ENCODE measurements at places on chromosomes 5 and 9.

DNA sequence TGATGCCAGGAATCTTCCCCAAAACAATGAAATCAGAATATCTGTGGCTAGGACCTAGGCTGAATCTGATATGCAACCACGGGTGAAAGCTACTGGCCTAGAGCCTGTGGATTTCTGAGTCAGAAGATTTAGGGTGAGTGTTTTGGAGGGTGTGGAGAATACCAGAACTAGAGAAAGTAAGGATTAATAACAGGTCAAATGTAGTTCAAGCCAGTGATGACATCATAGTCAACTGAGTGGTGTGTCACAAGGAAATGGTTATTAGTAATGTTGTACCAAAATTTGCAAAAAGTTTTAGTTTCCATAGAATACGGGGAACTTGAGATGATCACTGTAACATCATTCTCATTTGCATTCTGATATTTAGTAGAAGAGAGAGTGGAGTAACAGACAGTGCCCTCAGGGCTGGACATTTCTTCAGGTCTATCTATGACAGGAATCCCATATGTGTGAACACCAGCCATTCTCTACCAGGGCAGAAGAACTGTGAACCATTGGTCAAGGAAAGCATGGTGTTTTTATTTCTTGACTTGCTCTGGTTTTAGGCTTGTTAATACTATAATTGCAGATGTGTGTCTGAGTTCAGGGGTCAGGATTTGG is 3.7 kb downstream of the GALNT12 start:
- no peak overlapping the region for H3K4me3 ChIP-seq
- H3K27me3 ChIP-seq, result peaks cover 51% of the 10 kb centered on the region
- no peak overlapping the region for H3K27ac ChIP-seq
- DNase-seq, result no peak
- no peaks in the 10 kb centered on the region for H3K4me1 ChIP-seq

GRCh38 chr5:74266132-74266531 is 374.4 kb downstream of the ENC1 start:
- H3K4me1 ChIP-seq, result no peaks in the 10 kb centered on the region
- DNase-seq, result no peak
- H3K27ac ChIP-seq, result no peak overlapping the region
- H3K4me3 ChIP-seq, result no peak overlapping the region

GRCh38 chr5:130067364-130067763 is 163.1 kb downstream of the CHSY3 start:
- no peaks in the 10 kb centered on the region for H3K4me1 ChIP-seq
- no peak for DNase-seq
- H3K4me3 ChIP-seq, result no peak overlapping the region
- H3K27ac ChIP-seq, result no peak overlapping the region

DNA sequence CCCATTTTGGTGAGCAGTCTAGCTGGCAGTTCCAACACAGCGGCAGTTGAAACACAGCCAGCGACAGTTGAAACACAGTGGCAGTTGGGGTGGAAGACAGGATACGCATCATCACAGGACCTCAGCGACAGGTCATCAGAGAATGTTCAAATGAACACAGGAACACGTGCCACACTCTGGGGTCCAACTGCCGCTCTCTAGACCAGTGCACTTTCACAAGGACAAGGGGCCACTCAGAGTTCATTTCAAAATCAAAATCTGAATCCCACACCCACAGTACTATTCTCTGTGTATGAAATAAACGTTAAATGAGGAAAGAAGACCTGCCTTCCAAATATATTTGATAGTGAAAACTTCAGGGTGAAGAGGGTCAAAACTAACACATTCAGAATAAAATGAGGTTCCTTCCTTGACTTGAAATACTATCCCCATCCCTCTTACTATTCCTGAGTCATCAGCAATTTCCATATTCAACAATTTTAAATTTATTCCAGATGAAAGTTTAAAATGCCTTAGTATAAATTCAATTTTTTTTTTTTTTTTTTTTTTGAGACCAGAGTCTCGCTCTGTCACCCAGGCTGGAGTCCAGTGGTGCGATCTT is 53.0 kb upstream of the SIMC1 start:
- no peaks in the 10 kb centered on the region for H3K36me3 ChIP-seq
- H3K27ac ChIP-seq, result no peak overlapping the region
- H3K4me1 ChIP-seq, result no peaks in the 10 kb centered on the region
- DNase-seq, result no peak
- peaks cover 6% of the 10 kb centered on the region for H3K27me3 ChIP-seq

DNA sequence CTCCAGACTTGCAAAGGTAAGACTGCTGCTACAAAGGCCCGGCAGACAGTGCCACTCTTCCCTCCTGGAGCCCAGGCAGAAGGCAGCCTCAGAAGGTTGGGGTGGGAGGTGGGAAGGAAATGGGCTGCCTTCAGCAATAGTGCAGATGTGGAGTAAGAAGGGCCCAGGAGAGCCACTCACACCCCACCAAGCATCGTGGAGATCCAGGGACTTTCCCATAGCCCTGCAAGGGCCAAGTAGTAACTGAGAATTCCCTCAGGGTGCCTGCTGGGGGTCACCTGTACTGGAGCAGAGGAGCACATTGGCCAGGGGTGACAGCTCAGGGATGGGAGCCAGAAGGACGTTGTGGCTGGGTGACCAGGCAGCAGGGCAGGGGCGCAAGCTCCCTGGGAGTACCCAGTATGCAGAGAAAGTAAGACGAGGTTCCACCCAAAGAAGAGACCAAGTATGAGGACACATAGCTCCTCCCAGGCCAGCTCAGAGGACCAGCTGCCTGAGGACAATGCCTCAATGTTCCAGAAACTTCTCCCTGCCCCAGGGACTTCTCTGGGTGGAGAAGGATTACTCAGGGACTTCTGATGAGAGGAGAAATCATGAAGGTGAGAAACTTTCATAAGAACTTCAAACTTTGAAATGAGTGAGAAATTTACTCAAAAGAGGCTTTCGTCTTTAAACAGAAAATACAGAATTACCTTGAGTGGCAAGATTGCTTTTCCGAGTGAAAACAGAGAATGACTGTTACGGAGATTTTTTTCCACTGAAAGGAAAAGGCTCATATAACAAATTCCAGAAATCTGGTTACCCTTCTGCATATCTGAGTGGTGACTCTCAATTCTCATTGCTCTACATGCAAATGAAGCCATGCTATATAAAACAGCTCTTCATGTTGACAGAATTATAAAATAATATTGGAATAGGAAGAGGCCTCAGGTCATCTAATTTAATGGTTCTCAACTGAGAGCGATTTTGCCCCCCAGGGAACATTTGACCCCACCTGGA is 87.9 kb upstream of the TRIO start:
- H3K4me1 ChIP-seq, result no peaks in the 10 kb centered on the region
- H3K27me3 ChIP-seq, result no peaks in the 10 kb centered on the region
- no peak overlapping the region for H3K27ac ChIP-seq
- no peaks in the 10 kb centered on the region for H3K36me3 ChIP-seq
- DNase-seq, result no peak
- H3K4me3 ChIP-seq, result no peak overlapping the region

DNA sequence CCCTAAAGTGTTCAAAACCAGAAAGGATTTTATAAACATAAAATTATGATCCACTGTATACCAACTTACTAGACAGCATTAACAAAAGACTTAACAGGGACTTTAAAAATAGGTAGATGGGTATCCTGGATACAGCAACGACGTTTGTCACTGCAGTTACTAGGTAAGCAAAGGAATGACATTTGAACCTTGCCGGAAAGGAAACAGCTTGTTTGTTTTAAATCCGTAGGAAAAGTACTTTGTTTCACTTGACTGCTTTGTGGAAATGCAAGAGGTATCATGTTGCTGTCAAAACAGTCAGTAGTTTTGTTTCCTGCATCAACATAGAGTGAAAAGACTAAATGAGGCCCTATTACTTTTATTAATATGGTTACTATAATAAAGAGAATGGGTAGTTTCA is 122.9 kb downstream of the CDC42SE2 start:
- H3K4me1 ChIP-seq, result no peaks in the 10 kb centered on the region
- H3K27ac ChIP-seq, result peak overlapping the region; percentile 57
- no peak overlapping the region for H3K4me3 ChIP-seq
- H3K27me3 ChIP-seq, result no peaks in the 10 kb centered on the region

DNA sequence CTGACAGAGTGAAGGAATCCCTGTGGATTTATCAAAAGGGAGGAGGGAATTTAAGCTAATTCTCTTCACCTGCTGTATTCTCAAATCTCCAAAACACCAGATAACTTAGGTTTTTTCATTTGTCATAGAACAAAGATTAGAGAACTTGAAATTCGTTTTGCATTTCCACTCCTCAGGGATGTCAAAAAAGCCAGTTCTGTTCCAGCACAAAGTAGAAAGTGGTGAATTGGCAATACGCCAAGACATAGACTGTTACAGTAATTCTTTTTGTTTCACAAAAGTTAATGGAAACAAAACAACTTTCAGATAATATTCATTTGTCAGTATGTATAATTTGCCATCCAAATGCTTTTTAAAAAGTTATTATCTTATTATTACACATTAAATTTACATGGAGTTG is 15.0 kb downstream of the S1PR3 start:
- DNase-seq, result no peak
- no peaks in the 10 kb centered on the region for H3K27me3 ChIP-seq
- no peaks in the 10 kb centered on the region for H3K36me3 ChIP-seq
- H3K4me3 ChIP-seq, result no peak overlapping the region
- no peaks in the 10 kb centered on the region for H3K4me1 ChIP-seq
- H3K27ac ChIP-seq, result no peak overlapping the region

- H3K36me3 ChIP-seq, result no peaks in the 10 kb centered on the region
- no peak overlapping the region for H3K4me3 ChIP-seq
- peaks cover 50% of the 10 kb centered on the region for H3K27me3 ChIP-seq
- no peak overlapping the region for H3K27ac ChIP-seq
- no peak for DNase-seq
These were observed 4.0 kb downstream of the GFI1B start for GRCh38 chr9:132982458-132982857.

- no peak overlapping the region for H3K4me3 ChIP-seq
- no peaks in the 10 kb centered on the region for H3K4me1 ChIP-seq
- no peaks in the 10 kb centered on the region for H3K27me3 ChIP-seq
- no peak for DNase-seq
These were observed 15.5 kb upstream of the CTNNA1 start for GRCh38 chr5:138737494-138738265.

DNA sequence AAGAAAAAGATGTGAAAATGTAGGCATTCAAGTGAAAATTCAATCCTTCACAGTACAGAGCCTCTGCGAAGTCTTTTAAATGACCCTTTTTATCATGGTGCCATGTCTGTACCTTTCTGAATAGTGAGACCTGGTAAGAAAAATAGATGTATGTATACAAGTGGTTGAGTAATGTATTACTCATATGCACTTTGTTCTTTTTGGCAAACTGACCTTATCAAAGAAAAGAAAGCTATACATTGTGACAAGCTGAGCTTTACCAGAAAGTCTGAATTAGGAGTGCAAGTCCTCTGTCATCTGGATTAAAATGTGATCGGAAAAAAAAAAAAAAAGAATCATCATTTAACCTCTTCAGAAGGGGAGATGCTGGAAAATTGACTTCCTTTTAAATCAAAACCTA is 356.4 kb upstream of the CCNH start:
- H3K27ac ChIP-seq, result no peak overlapping the region
- H3K4me3 ChIP-seq, result no peak overlapping the region
- H3K4me1 ChIP-seq, result no peaks in the 10 kb centered on the region
- H3K36me3 ChIP-seq, result no peaks in the 10 kb centered on the region

GRCh38 chr9:120946259-120946658 is 19.7 kb upstream of the TRAF1 start:
- H3K27ac ChIP-seq, result no peak overlapping the region
- no peaks in the 10 kb centered on the region for H3K4me1 ChIP-seq
- no peaks in the 10 kb centered on the region for H3K36me3 ChIP-seq
- no peak for DNase-seq

Measured in breast epithelium (tissue), 4 donors.